Stimulated activated CD8-positive, alpha-beta memory T cell treated with anti-CD3 and anti-CD28 coated beads, Interleukin-4, amount 100 ng/mL, for 4 hours (primary cell): ENCODE measurements at places on chromosomes 7 and 10.

DNA sequence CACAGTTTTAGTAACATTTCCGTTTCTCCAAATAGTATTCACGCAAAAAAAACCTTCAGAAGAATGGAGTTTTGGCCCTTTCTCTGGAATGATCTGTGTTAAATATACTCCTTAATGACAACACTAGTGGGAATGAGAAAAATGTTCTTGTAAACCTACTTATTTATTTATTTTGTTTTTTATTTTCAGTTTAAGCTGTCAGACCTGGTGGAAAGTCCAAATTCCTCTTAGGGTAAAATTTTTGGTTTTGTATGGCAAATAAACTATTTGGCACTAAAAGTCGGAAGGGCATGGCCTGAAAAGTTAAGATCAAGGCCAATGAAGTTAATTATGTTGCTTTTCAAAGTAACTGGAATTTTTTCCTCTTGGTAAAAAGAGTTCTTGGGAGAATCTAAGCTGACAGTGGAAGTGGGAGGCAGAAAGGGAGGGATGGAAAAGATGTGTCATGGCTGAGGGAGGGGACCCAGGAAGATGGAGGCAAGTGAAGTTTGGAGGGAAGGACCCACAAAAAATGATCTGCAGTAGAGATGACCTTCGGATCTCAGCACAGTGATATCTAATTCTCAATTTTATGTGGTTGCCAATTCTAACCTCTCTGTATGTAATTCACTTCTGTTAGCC is 33.5 kb upstream of the VPS41 start:
- DNase-seq = no peak

DNA sequence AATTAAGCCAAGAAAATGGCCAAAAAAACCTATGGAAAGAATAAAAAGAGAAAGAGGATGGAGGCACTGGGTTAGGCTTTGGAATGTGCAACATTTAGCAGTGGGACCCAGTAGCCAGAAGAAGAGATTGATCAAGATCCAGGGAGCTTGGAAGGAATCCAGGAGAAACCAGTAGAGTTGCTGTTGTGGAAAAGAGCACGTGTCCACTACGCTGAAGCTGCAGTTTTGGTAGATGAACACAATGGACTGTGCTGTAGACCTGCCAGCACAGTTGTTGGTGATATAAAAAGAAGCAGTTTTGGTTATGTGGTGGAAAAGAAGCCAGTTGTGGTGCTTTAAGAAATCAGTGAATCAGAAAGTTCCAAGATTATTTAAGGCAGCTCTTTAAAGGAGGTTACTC is 802.2 kb upstream of the POM121L12 start:
- no peak for DNase-seq

GRCh38 chr10:102147561-102147960 is 4.6 kb upstream of the NOLC1 start:
- no peak for DNase-seq

DNA sequence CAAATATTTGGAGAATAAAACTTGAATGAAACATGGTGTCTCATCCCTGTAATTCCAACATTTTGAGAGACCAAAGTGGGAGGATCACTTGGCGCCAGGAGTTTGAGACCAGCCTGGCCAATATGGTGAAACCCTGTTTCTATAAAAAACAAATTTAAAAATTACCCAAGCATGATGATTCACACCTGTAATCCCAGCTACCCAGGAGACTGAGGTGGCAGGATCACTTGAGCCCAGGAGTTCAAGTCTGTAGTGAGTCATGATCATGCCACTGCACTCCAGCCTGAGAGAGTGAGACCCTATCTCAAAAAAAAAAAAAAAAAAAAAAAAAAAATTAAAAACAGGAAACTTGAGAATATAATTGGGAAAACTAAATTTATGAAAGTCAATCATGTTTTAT is 481.1 kb downstream of the SEMA3D start:
- DNase-seq = no peak

GRCh38 chr7:4556868-4557793 is 125.0 kb upstream of the FOXK1 start:
- no peak for DNase-seq
